Activated CD4-positive, alpha-beta T cell treated with anti-CD3 and anti-CD28 coated beads, Interleukin-10, Interleukin-2, amounts not matched to agents 100 ng/mL and 50 ng/mL, durations not matched to agents 16 hours and 8 hours (primary cell): ENCODE measurements at places on chromosomes 7 and 10.

DNA sequence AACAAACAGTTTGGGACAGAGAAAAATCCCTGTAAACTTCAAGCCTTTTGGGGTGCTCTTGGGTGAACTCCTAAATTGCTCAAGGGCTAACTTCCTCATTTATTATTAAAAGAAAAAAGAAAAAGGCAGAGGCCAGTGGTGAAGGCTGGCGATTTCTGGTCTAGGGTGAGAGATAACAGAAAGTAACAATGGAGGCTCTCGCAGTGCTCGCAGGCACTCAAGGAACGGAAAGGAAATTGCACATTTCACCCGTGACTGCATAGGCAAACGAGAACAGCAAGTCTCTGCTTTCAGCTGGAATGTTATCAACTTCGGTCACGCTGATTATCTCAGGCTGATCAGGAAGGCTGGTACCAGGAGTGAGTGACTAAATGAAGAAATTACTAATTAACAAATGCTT lies 70.7 kb downstream of the PRKAG2 start:
- no peak for DNase-seq

- DNase-seq = no peak
Observed at GRCh38 chr7:96747418-96747940, 37.8 kb upstream of the SEM1 start.

GRCh38 chr7:116554911-116555310 lies 30.1 kb downstream of the CAV1 start:
- no peak for DNase-seq

- no peak for DNase-seq
Observed at GRCh38 chr10:78408671-78409472, 375.2 kb downstream of the RPS24 start.

GRCh38 chr10:75043256-75044131 lies 68.0 kb upstream of the SAMD8 start:
- DNase-seq = peak; percentile 74

DNA sequence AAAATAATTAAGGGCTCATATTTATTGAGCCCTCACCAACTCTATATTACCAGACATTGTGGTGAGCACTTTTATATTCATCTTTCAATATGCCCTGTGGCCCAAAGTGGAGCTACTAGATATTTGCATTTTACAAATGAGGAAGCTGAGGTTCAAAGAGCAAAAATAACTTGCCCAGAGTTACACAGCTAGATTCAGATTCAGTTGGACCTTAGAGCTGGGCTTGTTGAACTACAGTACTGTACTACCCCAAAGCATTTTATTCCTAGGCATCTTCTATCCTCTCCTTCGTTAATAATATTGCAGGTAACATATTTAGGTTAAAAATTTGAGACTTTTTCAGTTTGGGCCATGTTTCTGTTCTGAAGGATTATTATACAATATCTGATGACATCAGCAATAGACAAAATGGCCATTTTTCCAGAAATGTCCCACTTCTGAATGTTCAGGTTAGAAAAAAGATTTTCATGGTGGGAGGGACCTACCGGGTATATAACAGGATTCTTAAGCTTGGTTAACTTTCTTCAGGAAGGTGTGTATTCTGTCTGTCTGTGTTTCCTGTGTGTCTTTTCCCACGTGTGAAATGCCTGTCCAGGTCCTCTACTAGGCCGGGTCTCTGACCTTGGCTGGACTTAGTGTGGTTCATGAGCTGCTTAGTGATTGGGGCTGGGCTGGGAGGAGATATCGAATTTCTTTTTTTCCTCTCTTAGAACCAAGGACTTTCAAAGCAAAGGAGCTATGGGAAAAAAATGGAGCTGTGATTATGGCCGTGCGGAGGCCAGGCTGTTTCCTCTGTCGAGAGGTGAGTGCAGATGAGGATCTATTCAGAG lies 13.6 kb downstream of the PRXL2A start:
- no peak for DNase-seq

DNA sequence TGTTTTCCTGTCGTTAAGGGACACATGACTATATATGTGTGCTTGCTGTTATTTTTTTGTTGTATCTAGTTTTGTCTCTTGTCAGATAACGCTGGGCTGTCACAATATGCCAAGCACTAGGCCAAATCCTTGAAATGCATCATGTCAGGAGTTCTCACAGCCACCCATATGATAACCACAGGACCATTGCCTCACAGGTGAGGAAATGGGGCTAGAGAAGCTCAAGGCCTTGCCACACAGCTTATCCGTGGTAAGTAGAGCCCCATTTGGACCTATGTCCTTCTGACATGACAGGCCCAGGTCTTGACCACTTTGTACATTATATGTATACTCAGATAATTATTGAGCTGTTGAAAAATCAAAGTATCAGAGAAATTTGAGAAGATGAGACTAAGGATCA lies 42.0 kb upstream of the TARP start:
- DNase-seq = no peak

DNA sequence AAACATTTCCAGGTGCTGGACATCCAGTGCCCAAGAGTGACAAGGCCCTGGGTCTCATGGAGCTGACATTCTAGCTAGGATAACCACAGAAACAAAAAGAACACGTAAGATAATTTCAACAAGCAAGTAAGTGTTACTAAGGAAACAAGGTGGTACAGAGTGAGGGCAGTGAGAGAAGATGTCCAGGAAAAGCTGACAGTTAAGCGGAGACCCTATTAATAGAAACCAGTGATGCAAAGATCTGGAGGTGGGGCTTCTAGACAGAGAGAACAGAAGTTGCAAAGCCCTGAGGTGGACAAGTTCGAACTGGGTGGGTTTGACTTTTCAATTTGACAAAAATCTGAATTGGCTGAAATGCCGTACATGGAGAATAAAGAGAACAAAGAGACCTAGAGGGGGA lies 96.3 kb downstream of the TRIL start:
- DNase-seq = no peak

- no peak for DNase-seq
Observed at GRCh38 chr10:2529945-2530344, 537.4 kb upstream of the PFKP start.

DNA sequence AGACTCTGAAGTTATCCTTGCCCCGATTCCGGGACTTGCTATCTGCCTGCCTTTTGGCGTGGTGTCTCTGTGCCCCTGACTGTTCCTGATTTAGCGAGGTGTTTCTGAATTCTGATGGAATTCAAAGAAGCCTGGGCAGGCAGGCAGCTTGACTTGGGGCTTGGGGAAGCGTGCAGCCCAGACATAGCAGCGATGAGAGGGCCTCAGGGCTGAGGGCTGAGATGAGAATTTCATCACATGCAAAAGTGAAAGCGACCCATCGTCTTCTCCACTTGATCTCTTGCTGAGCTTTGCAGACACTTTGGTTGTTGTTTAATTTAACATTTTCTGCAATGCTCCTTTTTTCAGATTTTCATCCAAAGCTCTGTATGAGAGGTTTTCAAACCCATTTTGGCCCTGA lies 57.8 kb downstream of the TCF7L2 start:
- peak; percentile 2 for DNase-seq

DNA sequence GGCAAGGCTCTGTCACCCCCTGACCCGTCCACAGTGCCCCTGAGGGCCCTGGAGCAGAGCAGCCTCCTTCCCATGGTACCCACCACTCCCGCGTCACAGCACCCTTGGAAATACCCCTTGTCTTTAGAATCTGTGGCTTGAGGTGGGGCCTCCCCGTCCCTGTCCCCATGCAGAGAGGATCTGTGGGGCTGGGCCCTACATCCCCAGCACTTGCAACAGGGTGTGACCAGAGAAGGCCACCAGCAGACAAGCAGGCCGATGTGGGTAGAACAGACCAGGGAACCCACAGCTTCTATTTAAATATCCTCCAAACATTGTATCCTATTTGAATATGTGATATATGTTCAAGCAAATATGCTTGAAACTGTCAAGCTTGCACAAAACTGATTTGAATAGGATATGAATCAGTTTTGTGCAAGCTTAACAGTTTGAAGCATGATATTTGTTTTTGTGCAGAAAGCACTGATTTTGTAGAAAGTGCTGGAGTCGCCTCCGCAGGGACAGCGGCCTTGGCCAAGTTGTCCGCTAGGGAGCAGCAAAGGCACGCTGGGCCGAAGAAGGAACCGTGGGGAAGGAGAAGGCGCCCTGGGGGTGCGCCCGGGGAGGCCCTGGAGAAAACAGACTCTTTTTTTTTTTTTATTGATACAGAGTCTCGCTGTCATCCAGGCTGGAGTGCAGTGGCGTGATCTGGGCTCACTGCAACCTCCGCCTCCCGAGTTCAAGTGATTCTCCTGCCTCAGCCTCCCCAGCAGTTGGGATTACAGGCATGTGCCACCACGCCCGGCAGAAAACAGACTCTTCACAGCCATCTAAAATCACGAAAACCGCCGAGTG lies 2.2 kb downstream of the CFAP46 start:
- peak; percentile 65 for DNase-seq

GRCh38 chr10:52420656-52421055 lies 106.6 kb downstream of the DKK1 start:
- DNase-seq = no peak

DNA sequence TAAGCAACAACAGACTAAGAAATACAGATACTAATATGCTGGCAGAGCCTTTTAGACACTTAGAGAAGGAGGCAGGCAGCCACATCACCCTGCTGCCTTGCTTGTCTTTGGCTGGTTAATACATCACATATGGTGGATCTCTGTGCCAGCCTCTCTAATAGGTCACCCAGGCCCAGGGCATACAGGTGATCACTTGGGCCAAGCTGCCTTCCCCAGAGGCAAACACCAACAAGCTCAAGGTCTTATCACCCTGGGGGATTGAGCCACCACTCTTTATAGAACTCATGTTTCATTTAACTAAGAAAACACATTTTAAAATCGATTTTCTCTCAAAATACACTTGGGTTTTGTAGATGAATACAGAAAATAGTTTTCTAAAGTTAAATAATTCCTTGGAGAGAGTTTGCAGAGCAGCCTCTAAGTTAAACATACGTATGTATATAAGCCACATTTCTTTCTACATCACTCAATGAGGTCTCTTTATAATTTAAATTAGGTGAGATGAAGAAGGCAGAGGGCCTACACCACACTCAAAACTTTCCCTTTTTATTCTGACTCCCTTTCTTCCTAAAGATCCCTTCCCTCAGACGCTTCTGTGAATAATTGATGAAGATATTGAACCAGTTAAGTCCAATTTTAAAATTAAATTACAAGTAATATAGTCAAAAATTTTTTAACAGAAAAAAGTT lies 556.8 kb upstream of the GHITM start:
- no peak for DNase-seq

DNA sequence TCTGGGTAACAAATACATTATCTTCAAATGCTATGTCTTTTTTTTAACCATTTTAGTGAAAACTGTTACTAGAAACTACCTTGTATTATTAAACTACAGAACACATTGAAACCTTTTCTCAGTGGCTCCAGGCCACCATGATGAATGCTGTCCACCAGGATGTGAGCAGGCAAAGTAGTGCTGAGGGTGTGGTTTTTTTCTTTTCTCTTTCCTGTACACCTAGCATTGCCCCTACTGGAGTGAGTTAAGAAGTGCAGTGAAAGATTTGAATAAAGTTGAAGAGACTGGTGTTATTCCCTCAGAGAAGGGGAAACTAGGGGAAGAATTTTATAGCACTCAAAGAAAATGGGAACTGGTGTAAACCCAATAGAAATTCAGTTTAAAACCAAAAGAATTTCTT lies 120.0 kb upstream of the SAMD8 start:
- DNase-seq = peak; percentile 48

DNA sequence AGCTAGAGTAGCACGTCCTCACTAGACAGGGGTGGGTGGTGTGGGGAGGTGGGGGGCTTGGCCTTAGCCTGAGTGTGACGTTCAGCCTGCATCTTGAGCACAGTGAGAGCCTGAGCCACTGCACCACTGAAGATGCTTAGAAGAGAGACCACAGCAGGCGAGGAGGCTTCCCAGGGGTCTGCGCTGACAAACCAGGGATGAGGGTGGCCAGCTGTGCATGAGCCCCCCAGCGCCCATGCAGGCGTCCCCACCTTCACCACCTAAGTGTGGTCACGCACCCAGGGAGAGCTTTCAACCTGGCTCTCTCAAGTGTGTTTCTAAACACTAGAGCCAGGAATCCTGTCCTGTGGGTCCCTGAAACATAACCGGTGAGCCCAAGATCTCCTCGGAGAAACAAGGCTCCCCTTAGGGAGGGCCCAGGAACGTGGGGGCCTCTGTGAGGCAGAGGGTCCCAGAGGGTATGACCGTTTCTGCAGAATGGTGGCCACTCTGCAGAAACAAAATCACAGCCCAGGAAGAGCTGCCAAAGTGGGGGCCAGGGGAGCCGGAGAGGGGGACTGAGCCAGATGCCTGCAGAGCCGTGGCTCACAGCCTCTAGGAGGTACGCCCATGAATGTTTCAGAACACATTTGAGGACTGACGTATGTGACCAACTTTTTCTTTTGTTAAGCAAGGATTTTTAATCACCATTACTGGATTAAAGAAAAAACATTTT lies 85.2 kb upstream of the INSIG1 start:
- DNase-seq = no peak

GRCh38 chr7:107638594-107638993 lies 22.0 kb upstream of the SLC26A4 start:
- DNase-seq = no peak

GRCh38 chr7:150468241-150468640 lies 17.8 kb downstream of the GIMAP8 start:
- DNase-seq = no peak

- DNase-seq = no peak
Observed at GRCh38 chr7:33581236-33581635, 324.1 kb upstream of the BMPER start.

- no peak for DNase-seq
Observed at GRCh38 chr10:85900487-85900886, 466.1 kb downstream of the GRID1 start.

GRCh38 chr7:66505531-66506451 lies 122.9 kb upstream of the KCTD7 start:
- DNase-seq = peak; percentile 23

DNA sequence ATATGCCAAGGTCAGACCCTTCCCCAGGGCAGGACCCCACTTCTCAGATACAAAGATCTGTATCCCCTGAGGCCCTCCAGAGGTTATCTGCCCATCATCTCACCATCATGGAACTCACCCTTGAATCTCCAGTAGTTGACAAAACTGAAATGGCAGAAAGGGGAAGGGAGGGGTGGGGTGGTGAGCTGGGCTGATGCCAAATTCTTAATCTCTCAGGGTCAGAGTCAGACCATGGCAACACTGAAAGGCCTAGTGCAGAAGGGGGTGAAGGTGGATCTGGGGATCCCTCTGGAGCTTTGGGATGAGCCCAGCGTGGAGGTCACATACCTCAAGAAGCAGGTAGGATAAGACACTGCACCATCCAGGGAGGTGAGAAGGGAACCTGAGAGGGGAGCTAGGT lies 3.1 kb downstream of the CNPY4 start:
- no peak for DNase-seq

DNA sequence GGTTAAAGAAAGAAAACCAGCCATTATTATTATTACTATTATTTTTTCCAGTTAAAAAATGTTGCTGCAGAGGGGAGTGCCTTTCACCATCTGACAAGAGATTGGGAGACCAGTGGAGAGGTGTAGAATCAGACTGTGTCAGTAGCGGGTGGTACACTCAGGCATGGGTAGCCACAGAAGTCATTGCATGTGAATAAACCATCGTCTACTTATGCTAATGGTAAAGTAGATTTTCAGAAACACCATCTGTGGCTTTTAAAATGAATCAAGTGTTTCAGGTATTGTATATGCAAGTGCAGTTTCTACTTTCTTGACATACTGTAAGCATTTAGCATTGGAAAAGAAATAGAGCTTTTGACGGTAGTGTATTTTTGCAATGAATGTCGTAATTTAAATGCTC lies 131.5 kb upstream of the SP8 start:
- DNase-seq = no peak

GRCh38 chr10:49264177-49264677 lies 34.7 kb upstream of the C10orf71 start:
- DNase-seq = no peak
